ENCODE measurements at places on chromosomes 4 and X. TPM values are rescaled to one million over a fixed set of nuclear protein-coding genes. Genes with fewer than 3 reads are reported as not detected.

GRCh38 chrX:74535408-74536151 lies 78.8 kb downstream of the RLIM start:
- H3K27me3 ChIP-seq = no peaks in the 10 kb centered on the region
- no peaks in the 10 kb centered on the region for H3K4me1 ChIP-seq
- DNase-seq = peak; percentile 80
- H3K4me3 ChIP-seq = peak overlapping the region; percentile 47

The NAP1L3 gene
- total RNA-seq = 1.4 TPM

The MMGT1 gene
- 26.9 TPM for total RNA-seq

DNA sequence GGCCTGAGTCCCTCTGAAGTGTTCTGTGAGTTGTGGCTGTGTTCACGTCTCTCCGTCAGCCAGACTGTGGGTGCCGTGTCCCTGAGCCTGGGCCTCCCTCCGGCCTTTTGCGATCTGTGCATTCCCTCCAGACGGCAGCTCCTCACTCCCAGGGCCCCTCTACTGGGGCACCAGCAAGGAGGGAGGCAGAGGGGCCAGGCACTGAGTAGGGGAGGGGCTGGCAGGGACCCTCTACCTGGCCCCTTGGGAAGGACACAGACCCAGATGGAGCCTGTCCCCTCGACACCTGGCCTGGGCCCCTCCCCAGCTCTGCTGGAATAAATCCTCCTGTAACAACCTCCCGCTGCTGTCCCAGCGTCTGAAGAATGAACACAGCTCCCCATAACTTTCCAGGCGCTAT lies 110.0 kb upstream of the NKX1-1 start:
- no peak overlapping the region for H3K27ac ChIP-seq
- H3K4me3 ChIP-seq = no peak overlapping the region
- no peaks in the 10 kb centered on the region for H3K27me3 ChIP-seq
- no peaks in the 10 kb centered on the region for H3K36me3 ChIP-seq

DNA sequence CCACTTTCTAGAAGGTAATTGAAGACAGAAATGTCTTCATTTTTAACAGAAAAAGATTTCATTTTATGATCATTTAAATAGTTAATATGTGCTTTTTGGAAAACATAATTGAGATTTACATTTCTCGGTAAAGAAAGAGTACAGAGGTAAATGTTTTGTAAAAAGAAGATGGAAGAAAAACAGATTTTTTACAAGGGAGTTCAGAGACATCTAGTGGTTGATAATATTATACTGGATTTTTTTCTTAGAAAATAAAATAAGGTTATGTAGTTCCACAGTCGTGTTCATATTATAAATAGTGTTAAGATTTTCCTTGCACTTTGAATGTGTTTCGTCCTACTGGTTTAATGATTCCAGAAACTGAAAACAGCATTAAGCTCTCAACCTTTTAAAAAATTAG lies 60.6 kb downstream of the SMARCA1 start:
- DNase-seq = no peak
- no peaks in the 10 kb centered on the region for H3K36me3 ChIP-seq
- H3K27me3 ChIP-seq = no peaks in the 10 kb centered on the region
- H3K27ac ChIP-seq = no peak overlapping the region
- no peak overlapping the region for H3K4me3 ChIP-seq

DNA sequence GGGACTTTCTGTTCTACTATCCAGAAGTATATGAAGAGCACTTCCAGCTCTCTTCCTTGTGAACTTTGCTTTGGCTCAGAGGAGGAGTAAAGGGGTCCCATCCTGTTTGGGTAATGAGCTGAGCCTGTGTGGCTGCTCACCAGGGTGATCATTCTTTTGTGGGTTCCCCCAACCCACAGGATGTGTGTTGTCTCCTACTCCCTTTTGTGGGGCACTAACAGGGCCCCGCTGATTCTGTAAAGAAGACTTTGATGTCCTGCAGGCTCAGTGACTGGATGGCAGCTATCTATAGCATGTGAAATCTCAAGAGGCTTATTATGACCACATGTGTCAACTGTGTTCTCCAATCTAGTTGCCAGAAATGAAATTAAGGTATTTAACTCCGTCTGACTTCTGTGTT lies 40.8 kb downstream of the ZNF518B start:
- DNase-seq = no peak
- no peaks in the 10 kb centered on the region for H3K27me3 ChIP-seq
- H3K4me1 ChIP-seq = no peaks in the 10 kb centered on the region
- no peaks in the 10 kb centered on the region for H3K36me3 ChIP-seq
- H3K27ac ChIP-seq = no peak overlapping the region
- no peak overlapping the region for H3K4me3 ChIP-seq

All from colonic mucosa (tissue), 4 donors.